Coronary artery (tissue), 2 donors: ENCODE measurements at places on chromosomes 12 and 14.

- peak; percentile 16 for DNase-seq
Measured at GRCh38 chr12:4225571-4225970, 48.0 kb upstream of the CCND2 start.

DNA sequence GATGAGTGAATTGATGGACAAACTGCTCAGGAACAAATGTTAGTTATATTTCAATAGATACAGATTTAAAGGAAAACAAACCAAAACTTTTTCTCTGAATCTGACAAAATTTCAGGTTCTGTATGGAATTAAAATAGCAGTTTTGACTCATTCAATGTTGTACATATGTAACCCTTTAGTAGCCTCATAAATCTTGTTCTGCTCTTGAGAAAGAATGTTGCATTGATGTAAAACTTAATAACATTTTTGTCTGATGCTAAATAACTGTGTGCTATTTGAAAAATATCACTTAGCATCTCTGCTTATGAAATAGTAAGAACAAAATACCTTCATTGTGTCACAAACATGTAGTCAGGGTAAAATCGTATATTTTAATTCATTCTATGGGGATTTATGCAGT is 168.9 kb upstream of the NOVA1 start:
- no peak for DNase-seq

DNA sequence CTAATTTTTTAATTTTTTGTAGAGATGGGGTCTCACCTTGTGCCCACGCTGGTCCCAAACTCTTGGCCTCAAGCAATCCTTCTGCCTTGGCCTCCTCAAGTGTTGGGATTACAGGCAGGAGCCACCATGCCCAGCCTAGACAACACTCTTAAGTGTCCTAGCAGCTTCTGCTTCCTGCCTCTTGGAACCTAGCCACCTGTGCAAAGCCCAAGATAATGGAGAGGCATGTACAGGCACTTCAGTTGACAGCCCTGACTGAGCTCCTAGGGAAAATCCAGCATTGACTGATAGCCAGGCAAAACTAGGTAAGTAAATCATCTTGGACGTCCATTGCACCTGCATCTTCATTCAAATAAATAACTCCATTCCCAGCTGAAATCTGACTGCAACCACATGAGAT is 15.5 kb downstream of the COX14 start:
- no peak for DNase-seq

DNA sequence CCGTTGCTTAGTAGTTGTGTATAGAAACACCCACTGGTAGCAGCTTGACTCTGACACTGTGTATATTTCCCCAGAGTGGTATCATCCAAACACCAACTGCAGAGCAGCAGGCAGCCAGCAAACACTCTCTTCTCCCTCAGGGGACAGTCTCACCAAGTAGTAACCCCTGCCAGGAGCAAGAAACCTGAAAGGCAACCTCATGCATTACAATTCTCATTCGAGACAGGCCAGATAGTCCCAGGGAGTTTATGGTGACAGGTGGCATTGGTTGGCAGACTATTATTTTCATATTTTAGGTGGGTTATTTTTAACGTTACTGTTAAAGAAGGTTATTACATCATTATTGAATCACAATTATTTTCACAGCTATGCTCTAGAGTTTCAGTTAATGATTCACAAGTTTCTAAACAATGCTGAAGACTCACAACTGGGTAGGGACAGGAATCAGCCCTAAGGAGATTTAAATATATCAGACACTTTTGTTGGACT is 222.8 kb downstream of the EGLN3 start:
- DNase-seq = no peak

DNA sequence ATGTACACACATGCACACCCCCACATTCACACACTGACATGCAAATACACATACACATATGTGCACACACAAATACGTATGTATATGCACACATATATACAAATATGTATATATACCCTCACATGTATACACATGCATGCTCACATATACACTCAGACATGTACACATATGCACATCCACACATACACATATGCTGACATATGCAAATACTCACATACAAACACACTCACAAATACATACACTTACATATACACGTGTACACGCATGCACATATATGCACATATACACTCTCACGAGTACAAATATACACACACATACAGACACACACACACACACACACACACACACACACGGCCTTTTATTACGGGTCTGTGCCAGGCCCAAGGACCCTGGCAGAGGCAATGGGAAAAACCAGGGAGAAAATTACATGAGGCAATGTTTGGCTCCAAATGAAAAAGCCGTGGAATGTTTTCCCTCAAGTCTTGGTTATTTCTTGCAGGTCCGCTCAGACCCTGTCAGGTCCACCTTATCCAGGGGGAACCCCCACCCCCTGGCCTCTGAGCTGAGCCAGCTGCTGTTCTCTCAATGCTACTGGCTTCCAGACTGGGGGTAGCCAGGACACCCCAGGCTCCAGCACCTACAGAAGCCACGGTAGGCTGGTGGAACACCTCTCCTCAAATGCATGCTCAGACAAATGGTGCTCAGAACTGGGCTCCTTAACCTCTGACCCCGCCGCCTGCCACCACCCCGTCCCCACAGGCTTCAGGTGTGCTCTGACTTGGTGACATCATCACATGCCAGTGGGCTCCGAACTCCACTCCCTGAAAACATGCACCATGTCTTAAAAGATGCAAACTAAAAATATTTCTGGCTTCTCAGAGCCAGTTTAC is 54.7 kb downstream of the BCL11B start:
- no peak for DNase-seq

DNA sequence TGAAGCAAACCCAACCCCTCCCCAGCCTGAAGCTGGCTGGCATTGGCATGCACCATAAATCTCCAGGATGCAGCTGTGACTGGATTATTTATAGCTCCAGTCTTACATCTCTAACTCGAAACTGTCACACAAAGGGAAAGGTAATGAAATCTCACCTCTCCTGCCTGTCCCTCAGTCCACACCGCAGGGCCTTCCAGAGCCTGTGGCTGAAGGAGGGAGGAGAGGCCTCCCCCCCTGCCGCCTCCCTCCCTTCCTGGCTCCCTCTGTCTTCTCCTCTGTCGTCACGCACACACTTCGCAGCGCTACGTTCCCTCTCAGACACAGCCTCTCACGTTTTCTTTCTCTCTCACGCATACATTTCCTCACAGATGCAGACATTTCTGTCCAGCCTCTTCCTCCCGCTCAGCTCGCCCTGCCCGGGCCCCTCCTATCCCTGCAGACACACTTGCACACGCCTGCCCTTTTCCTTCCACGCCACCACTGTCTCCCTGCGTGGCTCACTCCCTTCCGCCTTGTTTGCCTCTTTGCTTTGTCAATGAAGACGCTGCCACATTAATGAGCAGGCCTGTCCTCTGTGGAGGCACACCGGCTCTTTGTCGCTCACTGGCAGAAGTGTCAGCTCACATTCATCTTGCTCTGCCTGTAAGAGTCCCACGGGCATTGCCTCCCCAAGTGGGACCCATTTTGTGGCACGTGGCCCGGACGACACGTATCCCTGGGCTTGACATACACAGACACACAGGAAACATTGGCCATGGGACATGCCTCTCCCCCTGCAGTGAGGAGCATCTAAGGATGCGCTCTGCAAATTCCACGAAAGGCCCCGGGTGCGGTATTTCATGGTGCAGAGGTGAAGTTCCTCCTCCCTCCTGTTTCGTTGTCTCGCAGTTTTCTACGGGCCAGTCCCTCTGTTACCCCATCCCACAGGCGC is 27.9 kb downstream of the IRF2BPL start:
- no peak for DNase-seq

DNA sequence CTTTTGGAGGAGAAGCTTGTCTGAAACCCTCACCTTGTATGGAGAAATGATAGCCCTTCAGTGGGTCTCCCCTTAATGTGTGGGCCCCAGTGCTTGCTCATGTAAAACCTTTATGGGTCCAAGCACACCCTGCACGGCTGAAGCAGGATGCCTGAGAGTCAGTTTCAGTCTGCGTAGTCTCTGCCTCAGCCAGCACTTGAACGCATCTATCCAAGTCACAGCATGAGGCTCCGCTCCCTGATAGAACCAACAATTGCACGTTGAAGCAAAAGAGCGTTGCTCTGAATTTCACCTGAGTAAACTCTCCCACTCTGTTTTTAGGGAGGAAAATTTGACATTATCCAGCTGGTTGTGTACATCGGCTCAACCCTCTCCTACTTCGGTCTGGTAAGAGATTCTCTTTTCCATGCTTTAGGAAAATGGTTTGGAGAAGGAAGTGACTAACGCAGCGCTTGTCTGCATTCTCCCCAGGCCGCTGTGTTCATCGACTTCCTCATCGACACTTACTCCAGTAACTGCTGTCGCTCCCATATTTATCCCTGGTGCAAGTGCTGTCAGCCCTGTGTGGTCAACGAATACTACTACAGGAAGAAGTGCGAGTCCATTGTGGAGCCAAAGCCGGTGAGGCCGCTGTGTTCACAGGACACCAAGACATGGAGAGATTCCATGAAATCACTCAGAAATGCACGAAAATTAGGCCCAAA is 33.0 kb upstream of the P2RX4 start:
- no peak for DNase-seq

GRCh38 chr14:57999471-57999870 is 133.6 kb upstream of the SLC35F4 start:
- no peak for DNase-seq

GRCh38 chr12:54141431-54142113 is 47.2 kb downstream of the SMUG1 start:
- DNase-seq = no peak

DNA sequence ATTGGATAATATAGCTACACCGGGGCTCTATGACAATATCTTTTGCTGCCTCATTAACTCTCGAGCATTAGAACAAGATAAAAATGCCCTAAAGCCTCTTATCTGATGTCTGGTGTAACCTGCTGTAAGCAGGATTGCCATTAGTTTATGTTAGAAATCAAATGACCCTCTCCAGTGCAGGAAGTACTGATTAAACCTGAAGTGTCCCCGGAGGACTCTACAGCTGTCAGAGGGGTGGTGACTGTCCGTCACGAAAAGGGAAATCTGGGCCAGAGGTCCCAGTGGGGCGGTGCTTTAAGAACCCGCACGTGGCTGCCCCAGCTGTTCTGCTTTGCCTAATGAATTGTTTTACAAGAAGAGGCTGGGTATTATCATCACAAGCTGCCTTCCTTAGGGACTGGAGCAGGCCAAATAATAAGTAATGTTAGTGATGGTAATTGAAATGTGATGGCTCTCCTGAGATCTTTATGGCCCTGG is 55.7 kb downstream of the LIN52 start:
- DNase-seq = no peak

DNA sequence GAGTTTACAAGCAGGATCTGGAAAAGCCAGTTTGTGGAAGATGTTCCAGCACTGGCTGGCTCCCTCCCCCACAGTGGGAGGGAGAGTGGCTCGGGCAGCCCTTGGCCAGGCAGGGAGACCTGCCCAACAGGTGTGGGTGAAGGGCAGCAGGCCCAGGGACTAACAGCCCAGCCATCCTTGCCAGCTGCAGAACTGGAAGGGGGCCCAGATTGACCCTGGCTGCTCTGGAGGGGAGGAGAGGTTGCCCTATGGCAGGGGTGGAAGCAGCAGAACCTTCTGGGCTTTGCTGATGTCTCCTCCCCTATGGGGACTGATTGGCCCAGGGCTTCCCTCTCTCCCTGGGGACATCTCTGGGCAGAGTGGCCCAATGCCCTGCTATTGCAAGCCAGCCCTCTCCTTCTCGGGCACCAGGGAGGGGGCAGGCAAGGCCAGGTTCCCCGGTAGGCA is 20.5 kb downstream of the IRF2BPL start:
- peak; percentile 86 for DNase-seq

DNA sequence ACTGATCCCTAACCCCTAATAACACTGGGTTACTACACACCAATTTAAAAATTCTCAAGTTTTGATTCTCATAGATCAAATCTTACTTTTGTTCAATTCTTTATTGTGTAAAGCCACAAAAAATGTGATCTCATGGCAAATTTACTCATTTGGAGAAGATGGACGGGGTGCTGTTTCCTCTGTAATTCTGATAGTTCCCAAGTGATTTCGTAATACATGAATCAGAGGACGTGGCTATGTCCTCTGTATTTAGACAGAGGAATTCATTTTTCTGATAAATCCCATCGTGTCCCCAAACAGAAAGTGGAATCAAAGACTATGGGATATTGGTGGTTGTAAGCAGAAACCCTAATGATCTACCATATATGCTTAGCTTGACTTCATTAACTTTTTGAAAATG is 76.6 kb upstream of the GNG2 start:
- no peak for DNase-seq

GRCh38 chr12:82904219-82904790 is 217.6 kb downstream of the TMTC2 start:
- DNase-seq = no peak

GRCh38 chr12:768434-768833 is 16.1 kb downstream of the WNK1 start:
- no peak for DNase-seq
